Neural progenitor cell (in vitro differentiated cells): ENCODE measurements at places on chromosomes 5 and 9.

DNA sequence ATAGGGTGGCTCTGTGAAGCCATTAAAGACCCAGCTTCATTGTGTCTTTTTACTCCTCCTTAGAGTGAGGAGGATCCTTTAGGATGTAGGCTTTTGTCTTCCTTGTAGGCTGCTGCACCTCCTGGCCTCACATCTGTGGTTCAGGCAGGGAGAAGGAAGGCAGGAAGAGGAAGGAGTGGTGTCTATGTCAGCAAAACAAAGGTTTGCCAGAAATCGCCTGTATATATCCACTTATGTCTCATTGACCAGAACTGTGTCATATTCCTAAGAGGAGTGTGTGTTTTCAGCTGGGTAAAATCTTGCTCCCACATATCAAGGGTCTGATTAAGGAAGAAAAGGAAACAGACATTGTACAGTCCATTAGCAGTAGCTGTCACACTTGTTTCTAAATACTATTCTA lies 213.8 kb downstream of the ARHGAP26 start:
- peak; percentile 21 for DNase-seq

DNA sequence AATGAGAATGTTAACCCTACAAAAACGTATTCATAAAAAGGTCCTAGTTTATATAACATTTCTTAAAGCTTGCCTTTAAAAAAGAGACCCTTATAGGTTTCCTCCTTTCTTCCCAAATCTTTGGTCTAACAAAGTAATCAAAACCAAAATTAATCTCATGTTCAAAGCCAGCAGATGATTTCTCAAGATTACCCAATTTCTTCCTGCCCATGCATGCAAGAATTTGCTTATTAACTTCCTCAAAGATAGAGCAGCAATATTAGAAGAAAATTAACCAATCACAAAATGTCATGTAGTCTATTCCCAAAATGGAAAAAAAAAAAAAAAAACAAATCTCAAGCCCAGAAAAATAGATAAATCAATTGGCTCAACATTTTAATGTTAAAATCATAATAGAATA lies 114.9 kb downstream of the MLLT3 start:
- DNase-seq: no peak

DNA sequence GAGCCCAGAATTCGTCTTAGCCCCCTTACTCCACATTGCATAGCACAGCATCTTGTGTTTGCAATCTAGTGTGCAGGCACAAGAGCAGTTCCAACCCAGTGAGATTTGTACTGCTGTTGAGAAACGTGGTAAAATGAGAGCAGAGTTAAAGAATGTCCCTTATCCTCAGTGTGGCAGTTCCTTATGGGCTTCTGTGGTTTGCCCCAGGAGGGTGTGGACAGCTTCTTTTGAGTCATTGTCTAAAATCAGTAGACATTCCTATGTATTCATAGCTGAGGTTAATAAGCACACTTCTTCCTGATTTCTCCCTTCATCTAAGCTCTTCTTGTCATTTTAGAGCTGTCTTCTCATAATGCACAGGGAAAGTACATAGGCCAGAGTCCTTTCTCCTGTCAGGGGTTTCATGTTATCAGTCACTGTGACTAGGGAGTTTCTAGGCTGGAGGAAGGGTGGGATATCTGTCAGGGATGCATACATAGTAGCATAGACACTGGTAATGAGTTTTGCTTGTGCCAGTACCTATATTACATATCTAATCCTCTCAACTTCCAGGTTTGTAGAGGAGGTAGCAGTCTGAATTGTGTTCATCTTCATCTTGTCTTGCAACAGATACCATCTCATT lies 2.0 kb upstream of the CAVIN4 start:
- DNase-seq: no peak

GRCh38 chr9:96859461-96860198 lies 5.3 kb upstream of the ZNF782 start:
- peak; percentile 74 for DNase-seq
